ENCODE measurements at places on chromosomes 2 and 18.

DNA sequence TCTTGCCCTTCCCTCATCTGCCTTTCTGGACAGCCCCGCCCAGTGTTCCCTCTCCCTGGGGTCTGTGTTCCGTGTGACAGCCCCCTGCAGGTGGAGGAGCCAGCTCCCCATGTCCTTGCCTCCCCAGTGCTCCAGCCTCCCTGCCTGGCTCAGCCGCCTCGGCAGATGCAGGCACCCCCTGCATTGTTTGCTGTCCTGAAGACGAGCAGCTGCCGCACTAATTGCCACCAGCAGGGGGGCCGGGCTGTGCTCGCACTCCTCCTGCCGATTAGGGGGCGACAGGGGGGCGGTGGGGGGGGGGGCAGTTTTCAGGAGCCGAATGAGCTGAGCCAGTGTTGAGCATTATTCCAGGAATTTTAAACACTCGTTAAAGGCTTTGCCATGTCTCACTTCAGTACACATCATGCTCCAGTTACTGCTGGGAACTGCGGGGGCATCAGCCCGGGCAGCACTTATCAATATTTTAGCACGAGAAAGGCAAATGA lies 23.3 kb downstream of the SIX3 start:
- no peak for DNase-seq

GRCh38 chr18:39748727-39749126 lies 2183.1 kb upstream of the CELF4 start:
- DNase-seq: no peak

DNA sequence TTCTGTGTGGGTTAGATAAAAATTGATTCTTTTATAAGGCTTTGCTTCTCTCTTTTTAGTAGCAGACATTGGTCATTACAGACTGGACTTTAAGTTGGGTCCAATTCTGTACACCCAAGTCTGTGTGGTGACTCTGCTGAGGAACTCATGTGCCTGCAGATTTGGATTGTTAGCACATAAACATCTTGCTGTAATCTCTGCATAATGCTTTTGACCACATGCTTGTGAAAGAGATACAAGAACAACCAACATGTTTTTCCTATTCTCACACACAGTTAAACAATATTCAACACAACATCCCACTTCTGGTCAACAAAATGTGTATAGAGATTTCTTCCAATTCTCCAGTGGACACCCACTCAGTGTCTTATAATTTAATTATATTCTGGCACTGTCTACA lies 270.1 kb downstream of the RDH14 start:
- DNase-seq: no peak

DNA sequence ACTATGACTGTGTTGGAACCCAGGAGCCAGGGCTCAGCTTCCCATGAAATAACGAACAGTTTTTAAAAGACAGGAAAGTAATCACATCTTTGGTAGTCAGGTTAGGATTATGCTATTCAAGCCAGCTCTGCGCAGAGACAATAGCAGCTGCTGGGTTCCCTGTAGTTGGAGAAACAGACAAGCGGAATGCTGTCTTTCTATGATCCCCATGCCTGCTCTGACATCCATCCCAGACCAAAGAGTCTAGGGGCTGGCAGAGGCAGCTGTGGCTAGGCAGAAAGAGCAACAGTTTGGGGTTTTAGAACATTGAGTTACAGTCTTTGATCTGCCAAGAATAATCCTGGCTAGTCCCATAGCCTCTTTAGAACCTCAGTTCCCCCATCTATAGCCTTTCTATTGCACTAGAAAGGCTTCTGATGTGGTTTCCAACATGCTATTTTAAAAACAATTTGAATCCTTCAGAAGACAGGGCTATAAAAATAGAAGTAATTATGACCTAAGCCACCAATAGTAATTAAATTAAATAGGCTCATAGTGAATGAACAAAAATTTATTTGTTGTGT lies 146.8 kb downstream of the MTX2 start:
- no peak for DNase-seq

- DNase-seq: no peak
These were observed 69.5 kb downstream of the TMEM18 start for GRCh38 chr2:607709-608108.

- DNase-seq: no peak
These were observed 42.4 kb downstream of the MRPS5 start for GRCh38 chr2:95079199-95079683.

- no peak for DNase-seq
These were observed 11.4 kb downstream of the MALL start for GRCh38 chr2:110104025-110104771.

GRCh38 chr18:46830633-46831032 lies 73.8 kb upstream of the ST8SIA5 start:
- no peak for DNase-seq

DNA sequence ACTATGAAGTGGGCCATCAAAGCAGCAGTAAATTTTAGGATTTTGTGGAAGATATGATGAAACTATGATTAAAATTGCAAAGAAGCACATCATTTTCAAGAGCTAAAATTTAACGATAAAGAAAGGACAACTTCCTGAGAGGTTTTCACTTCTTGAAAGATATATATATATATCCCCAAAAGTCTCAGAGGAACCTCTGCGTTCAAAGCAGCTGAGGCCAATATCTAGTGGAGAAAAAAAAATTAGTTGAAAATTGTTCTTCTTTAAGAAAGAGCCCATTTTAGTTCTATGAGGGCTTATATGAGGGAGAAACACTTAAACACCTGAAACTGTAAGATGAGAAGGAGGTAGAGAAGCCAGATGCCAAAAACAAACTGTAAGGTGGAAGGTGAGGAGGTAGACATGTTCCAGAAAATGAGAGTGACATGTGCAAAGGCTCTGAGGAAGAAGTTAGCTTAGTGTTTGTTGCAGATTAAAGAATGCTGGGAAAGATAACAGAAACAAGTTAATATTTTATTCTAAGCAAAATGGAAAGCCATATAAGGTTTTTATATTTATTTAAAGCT lies 72.9 kb upstream of the VRK2 start:
- no peak for DNase-seq

DNA sequence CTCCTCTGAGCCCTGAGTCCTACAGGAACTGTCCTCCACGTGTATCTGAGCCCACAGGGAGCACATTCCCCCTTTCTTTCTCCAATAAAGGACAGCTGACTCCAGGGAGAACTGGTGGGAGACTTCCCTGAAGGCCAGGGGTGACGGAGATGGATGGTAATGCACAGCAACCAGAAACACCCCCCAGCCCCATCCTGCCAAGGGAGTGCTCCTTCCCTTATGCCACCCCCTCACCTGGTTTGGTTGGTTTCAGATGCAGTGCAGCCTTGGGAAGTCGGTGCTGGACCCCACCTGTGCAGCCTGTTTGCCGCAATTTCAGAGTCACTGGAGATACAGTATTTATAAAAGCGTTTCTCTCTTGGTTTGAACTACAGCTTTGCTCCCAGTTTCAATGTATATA lies 24.0 kb downstream of the GPR55 start:
- no peak for DNase-seq

DNA sequence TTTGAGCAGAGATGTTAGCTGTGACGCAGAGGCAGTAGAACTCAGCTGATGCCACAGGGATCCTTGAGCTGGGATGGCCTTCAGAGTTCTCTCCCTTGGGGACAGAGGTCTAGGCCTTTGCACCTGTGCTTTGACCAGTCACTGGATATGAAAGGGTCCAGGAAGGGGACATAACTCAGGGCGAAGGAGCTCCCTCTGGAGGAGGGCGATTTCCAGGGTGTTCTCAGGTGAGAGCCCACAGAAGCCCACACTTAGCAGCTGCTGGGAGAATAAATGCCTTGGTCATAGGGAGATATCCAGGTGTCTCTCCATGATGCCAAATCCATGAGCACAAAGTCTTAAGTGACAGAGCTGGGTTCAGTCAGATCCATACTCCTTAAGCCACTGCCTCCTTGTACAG lies 369.2 kb downstream of the NYAP2 start:
- DNase-seq: no peak

DNA sequence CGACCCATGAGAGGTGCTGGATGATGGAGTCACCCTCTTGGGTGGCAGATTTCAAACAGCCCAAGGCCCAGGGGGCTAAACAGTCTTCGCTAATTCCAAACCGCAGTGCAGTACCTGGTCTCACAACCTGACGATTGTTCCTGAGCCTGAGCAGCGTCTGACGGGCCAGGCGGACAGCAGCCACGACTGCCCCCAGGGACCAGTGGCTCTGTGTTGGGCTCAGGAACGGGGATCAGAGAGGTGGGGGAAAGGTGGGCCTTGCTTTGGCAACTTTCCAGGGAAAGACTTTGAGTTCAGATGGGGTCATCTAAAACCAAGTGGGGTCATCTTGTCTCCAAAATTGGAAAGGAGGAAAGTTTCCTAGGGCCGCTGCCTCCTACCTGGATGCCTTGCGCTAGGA lies 492 bp downstream of the COLEC11 start:
- DNase-seq: no peak

GRCh38 chr2:11133936-11134320 lies 21.3 kb upstream of the SLC66A3 start:
- DNase-seq: no peak

DNA sequence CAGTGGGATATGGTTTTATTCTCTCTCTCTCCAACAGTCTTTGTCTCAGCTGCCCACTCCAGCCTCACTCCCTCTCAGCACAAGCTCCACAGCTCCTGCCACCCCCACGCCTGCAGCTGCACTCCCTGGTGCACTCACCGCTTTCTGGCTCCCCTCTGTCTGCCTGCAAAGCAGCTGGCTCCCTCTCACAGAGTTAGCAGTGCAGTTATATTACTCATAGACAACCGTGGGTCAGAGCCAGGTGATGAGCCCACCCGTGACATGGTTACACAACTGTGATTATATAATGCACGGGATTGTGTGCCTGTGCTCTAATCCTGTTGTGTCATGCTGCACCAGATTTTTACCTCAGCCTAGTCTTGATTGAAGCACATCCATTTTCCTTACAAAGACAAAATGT lies 276.9 kb upstream of the CHAC2 start:
- no peak for DNase-seq

DNA sequence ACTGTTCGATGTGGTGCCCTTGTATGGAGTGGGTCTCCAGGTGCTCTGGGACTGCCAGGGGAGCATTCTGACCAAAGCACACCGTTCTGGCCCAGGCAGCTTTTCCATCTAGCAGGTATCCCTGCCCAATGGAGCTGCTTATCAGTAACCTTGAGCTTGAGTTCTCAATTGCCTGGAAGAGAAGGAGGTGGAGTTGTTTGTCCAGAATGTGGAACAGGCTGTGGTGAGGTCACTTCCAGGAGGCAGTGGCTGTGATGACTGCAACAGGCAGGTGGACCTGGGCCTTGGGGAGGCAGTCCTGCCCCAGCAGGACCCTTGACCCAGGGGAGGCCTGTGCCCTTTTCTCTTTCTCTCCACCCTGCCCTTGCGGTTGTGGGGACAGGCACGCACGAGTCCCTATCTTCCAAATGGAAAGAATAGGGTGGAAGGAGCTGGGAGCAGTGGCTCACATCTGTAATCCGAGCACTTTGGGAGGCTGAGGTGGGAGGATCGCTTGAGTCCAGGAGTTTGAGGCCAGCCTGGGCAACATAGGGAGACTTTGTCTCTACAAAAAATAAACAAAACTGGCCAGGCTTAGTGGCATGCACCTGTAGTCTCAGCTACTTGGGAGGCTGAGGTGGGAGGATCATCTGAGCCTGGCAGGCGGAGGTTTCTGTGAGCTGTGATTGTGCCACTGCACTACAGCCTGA lies 66.2 kb upstream of the MCFD2 start:
- DNase-seq: no peak
